Fibroblast of lung (primary cell): ENCODE measurements at places on chromosomes 2 and 18. TPM values are rescaled to one million over a fixed set of nuclear protein-coding genes. Genes with fewer than 3 reads are reported as not detected.

DNA sequence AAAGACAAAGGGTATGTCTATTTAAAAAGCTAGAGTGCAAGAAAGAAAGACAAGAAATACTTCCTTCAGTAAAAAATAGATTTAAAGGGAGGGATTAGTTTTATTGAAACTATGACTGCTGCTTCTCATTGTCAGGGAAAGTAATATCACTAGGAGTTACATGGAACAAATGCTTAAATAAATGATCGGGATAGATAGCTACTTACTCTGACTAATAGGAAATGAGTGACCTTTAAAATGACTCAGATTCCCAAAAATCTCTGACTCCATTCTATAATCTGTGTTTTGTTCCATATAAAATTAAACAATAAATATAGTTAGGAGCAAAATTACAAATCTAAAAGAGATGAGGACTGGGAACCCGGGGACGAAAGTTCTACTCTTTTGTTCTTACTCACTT lies 669.3 kb downstream of the NR4A2 start:
- no peaks in the 10 kb centered on the region for H3K36me3 ChIP-seq
- H3K4me1 ChIP-seq: no peaks in the 10 kb centered on the region
- H3K4me3 ChIP-seq: no peak overlapping the region
- no peaks in the 10 kb centered on the region for H3K27me3 ChIP-seq
- no peak overlapping the region for H3K27ac ChIP-seq

CAB39 gene
- total RNA-seq: 54.2 and 72.3 TPM in 2 replicates

CTLA4 gene
- not detected in 2 replicates for total RNA-seq

ADI1 gene
- 22.1 and 41.9 TPM in 2 replicates for total RNA-seq

DNA sequence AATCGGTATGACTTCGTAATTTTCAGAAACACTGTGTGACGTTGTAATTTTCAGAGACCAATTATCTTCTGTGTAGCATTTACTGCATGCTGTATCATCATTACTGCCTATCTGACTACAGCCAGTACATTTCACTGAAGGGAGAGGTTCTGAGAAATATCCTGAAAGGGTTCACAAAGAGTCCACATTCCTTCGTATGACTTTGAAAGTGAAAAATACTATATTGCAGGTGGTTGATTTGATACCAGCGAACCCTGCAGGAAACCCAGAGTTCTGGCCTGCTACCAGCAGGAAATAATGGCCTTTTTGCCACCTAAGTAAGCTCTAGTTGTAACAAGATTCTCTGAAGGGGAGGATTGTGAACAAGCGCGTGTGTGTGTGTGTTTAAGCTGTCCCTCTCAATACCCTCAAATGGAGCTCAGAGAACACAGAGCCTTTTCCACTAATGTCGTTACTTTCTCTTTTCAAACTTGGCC lies 155.5 kb downstream of the ARHGAP28 start:
- no peak overlapping the region for H3K4me3 ChIP-seq
- peak; percentile 30 for DNase-seq
- H3K27ac ChIP-seq: no peak overlapping the region
- H3K36me3 ChIP-seq: no peaks in the 10 kb centered on the region

MROH2A gene
- not detected in 2 replicates for total RNA-seq

DNA sequence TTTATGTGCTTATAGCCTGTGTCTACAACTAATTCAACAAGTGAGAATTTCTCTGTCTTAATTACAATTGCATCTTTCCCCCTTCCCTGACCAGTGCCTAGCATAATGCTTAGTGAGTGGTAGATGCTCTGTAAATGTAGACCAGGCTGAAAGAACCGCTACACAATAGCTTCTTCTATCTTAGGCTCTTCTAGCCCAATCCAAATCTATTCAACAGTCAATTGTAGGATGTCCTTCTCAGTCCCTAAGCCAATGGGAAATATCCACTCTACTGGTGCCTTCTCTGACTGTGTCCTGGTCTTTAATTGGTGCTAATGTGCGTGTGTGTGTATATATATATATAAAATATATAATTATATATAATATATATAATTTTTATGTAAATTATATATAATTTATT lies 34.1 kb upstream of the GCC2 start:
- peaks cover 2% of the 10 kb centered on the region for H3K4me1 ChIP-seq
- no peak overlapping the region for H3K4me3 ChIP-seq
- no peak overlapping the region for H3K27ac ChIP-seq
